ENCODE measurements at places on chromosomes 1 and 21. TPM values are rescaled to one million over a fixed set of nuclear protein-coding genes. Genes with fewer than 3 reads are reported as not detected.

- no peaks in the 10 kb centered on the region for H3K36me3 ChIP-seq
- H3K4me1 ChIP-seq, result peaks cover 5% of the 10 kb centered on the region
These were observed 292.2 kb downstream of the SMYD3 start for GRCh38 chr1:246214708-246215509.

GRCh38 chr1:55519276-55519675 lies 304.1 kb upstream of the USP24 start:
- no peaks in the 10 kb centered on the region for H3K36me3 ChIP-seq
- no peak for DNase-seq
- no peaks in the 10 kb centered on the region for H3K4me1 ChIP-seq

DNA sequence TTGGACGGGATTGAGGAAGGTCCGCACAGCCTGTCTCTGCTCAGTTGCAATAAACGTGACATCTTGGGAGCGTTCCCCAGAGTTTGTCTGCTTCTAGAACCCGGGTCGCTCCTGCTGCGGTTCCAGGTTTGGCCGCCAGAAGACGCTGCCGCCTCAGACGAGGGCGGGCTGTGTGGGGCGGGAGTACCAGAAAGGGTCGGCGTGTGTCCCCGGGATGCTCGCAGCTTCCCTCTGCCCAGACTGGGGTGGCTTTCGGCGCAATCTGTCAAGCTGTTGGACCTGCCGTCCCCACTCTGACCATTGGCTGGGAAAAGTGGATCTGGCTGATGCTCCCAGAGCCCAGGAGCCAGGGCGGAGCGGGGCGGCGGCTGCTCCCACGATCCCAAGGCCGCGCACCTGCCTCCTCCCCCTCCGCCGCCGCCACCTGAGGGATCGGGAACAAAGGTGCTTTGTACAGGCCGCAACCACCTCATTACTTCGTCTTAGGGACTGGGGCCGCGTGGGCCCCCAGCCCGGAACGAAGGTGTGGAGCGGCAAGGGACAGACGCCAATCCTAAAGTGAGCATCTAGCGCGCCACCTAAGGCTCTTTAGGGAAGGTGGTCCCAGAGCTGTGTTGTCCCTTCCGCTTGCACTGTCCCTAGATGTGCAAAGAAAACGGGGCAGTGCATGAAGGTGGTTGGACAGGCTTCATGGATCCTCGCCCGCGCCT lies 683 bp upstream of the EFNA4 start:
- peaks cover 10% of the 10 kb centered on the region for H3K4me1 ChIP-seq
- H3K36me3 ChIP-seq, result peaks cover 4% of the 10 kb centered on the region
- no peaks in the 10 kb centered on the region for H3K27me3 ChIP-seq
- no peak for DNase-seq
- H3K27ac ChIP-seq, result no peak overlapping the region

DNA sequence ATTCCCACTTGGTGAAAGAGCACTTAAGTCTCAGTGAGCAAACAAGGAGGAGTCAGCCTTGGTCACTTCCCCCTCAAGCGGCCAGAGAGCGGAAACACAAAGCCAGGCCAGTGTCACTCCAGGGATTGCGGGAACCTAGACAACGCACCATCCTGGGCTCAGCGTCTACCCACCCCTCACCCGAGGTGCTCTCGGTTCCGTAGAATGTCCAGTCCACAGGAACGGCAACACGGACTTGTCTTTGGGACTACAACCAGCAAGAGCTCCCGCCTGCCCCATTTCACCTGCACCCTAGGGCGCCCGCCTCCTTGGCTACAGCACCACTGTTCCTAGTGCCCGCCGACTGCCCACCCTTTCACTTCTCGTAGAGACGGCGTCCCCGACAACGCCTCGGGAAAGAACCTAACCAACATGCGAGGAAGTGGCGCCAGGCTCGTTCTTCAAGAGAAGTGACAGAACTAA lies 509 bp downstream of the GDAP2 start:
- H3K4me1 ChIP-seq, result peaks cover 16% of the 10 kb centered on the region
- no peaks in the 10 kb centered on the region for H3K36me3 ChIP-seq
- peak overlapping the region; percentile 52 for H3K27ac ChIP-seq
- peak overlapping the region; percentile 61 for H3K4me3 ChIP-seq

DNA sequence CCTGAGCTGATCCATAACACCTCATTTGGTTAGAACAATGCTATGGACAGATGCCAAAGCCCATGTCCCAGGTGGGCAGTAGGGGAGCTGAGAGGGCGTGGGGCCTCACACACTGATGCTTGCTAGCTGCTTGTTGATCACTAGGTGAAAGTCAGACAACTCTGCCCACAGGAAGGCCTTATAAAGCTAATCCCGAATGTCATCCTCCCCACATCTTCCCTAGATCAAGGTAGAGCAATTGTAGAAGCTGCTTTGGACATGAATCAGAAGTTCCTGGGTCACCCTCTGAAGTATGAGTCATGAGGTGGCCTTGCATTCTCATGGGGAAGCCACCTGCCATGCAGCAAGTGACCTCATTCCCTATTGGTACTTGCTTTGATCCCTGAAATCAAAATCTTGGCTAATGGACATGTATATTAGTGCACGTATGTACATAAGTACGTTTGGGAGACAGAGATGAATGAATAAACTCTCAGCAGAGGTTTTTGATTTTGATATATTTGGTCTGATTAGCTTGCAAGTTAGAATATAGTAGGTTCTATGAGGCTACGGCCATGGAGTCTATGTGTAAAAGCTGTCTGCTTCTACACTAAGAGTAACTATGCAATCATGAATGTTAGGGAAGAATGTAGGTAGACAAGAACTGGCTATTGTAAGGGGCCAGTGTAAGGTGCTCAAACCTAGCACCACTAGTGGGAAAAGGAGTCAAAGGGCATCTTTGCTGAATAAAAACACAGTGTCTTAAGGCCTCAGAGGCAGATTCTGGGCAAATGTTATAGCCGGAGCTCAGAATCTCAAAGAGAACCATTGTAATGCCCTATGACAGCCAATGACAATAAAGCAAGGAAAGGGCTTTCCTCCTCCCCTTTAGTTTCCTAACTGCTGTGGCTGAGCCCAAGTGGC lies 52.6 kb downstream of the ABCA4 start:
- H3K27me3 ChIP-seq, result no peaks in the 10 kb centered on the region
- H3K4me1 ChIP-seq, result peaks cover 85% of the 10 kb centered on the region
- no peak overlapping the region for H3K4me3 ChIP-seq
- no peaks in the 10 kb centered on the region for H3K36me3 ChIP-seq
- DNase-seq, result peak; percentile 86

GRCh38 chr21:39712976-39713375 lies 32.0 kb upstream of the IGSF5 start:
- no peaks in the 10 kb centered on the region for H3K36me3 ChIP-seq
- no peak overlapping the region for H3K4me3 ChIP-seq
- no peak overlapping the region for H3K27ac ChIP-seq

DNA sequence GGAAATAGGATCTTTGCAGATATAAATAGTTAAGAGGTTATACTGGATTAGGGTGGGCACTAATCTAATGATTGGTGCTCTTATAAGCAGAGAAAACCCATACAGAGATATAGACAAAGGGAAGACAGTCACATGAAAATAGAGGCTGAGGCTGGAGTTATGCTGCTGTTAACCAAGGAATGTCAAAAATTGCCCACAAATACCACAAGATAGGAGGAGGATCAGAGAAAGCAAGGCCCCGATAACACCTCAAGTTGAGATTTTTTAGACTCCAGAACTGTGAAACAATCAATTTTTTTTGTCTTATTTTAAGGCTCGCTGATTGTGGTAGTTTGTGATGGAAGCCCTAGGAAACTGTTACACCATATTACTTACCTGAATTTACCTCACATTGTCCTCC lies 513.2 kb downstream of the COL11A1 start:
- no peak overlapping the region for H3K4me3 ChIP-seq
- no peaks in the 10 kb centered on the region for H3K27me3 ChIP-seq
- no peaks in the 10 kb centered on the region for H3K36me3 ChIP-seq
- H3K4me1 ChIP-seq, result no peaks in the 10 kb centered on the region
- no peak for DNase-seq

GRCh38 chr1:117339866-117340700 lies 27.2 kb upstream of the MAN1A2 start:
- H3K27me3 ChIP-seq, result peaks cover 4% of the 10 kb centered on the region
- peak; percentile 16 for DNase-seq
- no peaks in the 10 kb centered on the region for H3K4me1 ChIP-seq
- H3K36me3 ChIP-seq, result no peaks in the 10 kb centered on the region
- H3K27ac ChIP-seq, result no peak overlapping the region

DNA sequence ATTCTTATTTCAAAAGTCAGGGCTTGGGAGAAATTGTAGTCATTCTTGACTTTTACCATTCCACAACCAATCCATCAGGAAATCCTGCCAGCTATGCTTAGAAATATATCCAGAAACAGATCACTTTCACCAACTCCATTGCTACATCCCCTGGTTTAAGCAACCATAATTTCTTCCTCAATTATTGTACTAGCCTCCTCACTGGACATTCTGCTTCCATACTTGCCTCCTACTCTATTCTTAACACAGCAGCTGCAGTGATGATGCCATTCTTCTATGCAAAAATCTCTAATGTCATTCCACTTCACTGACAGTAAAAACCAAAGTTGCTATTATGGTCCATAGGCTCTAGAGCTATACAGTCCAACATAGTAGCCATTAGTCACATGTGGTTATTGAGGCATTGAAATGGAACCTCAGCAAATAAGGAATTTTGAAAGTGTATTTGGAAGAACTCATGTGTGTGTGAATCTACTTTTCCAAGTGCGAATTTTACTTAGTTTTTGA lies 110.7 kb upstream of the KIAA0040 start:
- no peaks in the 10 kb centered on the region for H3K36me3 ChIP-seq
- H3K4me1 ChIP-seq, result no peaks in the 10 kb centered on the region
- DNase-seq, result no peak
- H3K27ac ChIP-seq, result no peak overlapping the region
- H3K4me3 ChIP-seq, result no peak overlapping the region
- H3K27me3 ChIP-seq, result no peaks in the 10 kb centered on the region

DNA sequence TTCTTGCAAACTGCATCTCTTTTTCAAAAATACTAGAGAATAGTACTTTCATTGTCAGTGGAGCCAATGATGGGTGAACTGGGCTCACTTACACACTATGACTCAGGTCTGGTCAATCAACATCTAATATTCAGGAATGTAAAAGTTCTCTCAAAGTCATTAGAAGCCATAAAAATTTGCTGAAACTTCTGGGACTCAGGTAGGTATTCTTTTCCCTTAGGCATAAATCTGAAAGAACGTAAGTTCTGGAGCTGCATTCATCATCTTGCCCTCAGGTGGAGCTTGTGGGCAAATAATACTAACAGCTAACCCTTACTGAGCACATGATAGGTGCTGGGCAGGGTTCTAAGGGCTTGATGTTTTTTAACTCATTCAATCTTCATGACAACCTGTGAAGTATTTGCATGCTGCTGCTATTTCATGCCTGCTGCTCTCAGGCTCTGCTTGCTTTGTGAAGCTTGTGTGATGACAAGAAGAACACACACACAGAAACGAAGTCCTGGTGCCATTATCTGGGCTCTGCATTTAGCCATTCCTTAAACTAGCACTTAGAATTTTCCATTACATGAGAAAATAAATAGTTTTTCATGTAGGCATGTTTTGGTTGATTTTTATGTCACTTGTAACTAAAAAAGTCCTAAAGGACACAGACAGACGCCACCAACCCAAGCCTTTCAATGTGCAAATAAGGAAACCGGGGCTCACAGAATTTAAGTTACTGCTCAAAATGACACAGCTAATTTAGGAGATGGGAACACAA lies 394.2 kb upstream of the LYPLAL1 start:
- no peak for DNase-seq
- no peak overlapping the region for H3K4me3 ChIP-seq
- no peaks in the 10 kb centered on the region for H3K4me1 ChIP-seq
- H3K27ac ChIP-seq, result no peak overlapping the region
- H3K27me3 ChIP-seq, result no peaks in the 10 kb centered on the region

DNA sequence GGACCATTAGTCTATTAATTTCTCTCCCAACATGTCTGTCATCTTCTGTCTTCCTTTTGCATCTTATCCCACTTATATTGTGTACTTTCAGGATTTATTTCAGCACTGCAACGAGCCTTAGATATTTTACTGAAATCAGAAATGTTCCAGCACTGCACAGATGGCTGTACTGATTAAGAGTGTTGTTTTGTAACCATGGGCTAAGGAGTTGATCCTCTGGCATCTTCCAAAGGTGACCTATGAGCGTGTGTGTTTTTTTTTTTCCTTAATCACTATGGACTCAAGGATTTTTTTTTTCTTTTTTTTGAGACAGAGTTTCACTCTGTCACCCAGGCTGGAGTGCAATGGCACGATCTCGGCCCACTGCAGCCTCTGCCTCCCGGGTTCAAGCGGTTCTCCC lies 7.1 kb upstream of the DDX59 start:
- no peak for DNase-seq
- no peaks in the 10 kb centered on the region for H3K36me3 ChIP-seq
- no peak overlapping the region for H3K27ac ChIP-seq
- no peaks in the 10 kb centered on the region for H3K27me3 ChIP-seq
- no peak overlapping the region for H3K4me3 ChIP-seq

- no peak overlapping the region for H3K27ac ChIP-seq
- H3K4me1 ChIP-seq, result no peaks in the 10 kb centered on the region
- no peak for DNase-seq
- no peak overlapping the region for H3K4me3 ChIP-seq
- peaks cover 20% of the 10 kb centered on the region for H3K27me3 ChIP-seq
These were observed 22.0 kb downstream of the PIGM start for GRCh38 chr1:160009801-160010200.

Gene DIO1
- not detected for total RNA-seq

- H3K4me1 ChIP-seq, result no peaks in the 10 kb centered on the region
- H3K36me3 ChIP-seq, result no peaks in the 10 kb centered on the region
- H3K27me3 ChIP-seq, result no peaks in the 10 kb centered on the region
These were observed 170.8 kb downstream of the EDEM3 start for GRCh38 chr1:184583849-184584248.

- H3K27ac ChIP-seq, result no peak overlapping the region
- no peak overlapping the region for H3K4me3 ChIP-seq
- no peak for DNase-seq
- no peaks in the 10 kb centered on the region for H3K36me3 ChIP-seq
- H3K27me3 ChIP-seq, result peaks cover 29% of the 10 kb centered on the region
- peaks cover 6% of the 10 kb centered on the region for H3K4me1 ChIP-seq
These were observed 3.2 kb downstream of the RHBG start for GRCh38 chr1:156372265-156372586.

Gene SPRR4
- total RNA-seq, result not detected

DNA sequence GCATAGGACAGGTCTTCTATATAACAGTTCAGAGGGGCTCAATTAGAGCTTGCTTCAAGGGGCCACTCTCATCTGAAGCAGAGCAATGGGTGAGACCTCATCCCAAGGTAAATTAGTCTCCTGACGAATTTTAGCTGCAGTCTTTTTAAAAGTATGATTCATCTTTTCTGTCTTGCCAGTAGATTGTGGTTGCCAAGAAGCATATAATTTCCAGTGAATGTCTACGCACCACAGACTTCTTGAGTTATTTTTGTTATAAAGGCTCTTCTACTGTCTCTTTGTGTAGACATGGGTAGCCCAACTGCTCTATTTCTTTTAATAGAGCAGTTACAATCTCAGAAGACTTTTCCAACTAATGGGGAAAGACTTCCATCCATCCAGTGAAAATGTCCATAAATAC lies 108.9 kb upstream of the FMN2 start:
- H3K36me3 ChIP-seq, result no peaks in the 10 kb centered on the region
- DNase-seq, result no peak
- H3K4me1 ChIP-seq, result no peaks in the 10 kb centered on the region
- H3K27me3 ChIP-seq, result no peaks in the 10 kb centered on the region
- H3K27ac ChIP-seq, result no peak overlapping the region
